ENCODE measurements at places on chromosomes 6 and 20.

DNA sequence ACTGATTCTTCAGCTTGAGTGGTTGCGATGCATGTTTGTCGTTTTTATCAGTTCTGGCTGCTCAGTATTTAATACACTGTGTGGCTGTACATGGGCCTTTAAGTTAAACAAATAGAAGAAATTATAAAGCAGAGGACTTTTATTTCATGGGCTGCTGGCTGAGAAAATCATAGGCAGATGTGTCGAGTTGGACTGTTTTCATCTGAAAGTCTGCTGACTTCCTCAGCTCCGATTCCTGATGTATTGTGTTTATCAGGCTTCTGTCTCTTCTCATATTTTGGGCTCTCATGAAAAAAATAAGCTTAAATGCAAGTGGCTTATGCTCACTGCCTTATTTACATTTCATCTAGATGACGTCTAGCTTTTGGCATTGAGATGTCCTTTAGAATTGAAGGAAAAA is 129.5 kb upstream of the GGTLC1 start:
- no peak for DNase-seq

DNA sequence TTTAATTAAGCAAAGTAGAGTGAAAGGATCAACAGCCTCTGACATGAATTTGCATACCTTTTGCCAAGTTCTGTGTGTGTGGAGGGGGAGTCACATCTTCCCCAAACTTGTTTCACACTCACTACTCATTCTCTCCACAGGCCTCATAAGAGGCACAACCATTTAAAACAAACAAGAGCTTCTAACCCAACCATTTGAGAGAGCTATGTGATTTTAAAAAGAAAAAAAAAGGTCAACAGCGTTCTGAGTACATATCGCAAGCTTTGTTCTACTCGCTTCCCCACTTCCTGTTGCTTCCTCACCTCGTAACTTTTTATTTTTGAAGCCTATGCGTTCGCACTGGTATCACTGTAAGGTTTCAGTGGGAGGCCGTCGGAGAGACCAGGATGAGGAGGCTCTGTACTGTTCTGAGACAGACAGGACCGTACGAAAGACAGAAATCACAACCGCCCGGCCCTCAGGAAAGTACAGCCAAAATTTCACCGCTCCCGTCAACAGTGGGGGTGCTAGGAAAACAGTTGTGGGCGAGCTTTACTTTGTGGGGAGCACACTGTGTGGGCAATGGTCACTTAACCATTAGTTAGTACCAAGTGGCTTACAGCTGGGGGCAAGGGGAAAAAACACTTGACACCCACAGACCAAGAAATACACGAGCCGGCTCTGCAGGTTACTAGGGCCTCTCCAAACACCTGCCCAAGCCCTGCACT is 61.3 kb downstream of the TRERF1 start:
- no peak for DNase-seq

DNA sequence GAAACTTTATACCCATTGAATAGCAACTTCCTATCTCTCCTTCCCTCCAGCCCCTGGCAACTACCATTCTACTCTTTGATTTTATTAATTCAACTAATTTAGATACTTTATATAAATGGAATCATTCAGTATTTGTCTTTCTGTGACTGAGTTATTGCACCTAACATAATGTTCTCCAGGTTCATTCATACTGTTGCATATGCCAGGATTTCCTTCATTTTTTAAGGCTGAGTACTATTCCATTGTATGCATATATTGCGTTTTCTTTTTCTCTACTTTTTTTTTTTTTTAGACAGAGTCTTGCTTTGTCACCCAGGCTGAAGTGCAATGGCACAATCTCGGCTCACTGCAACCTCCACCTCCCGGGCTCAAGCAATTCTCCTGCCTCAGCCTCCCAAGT is 49.5 kb upstream of the BEND6 start:
- DNase-seq: no peak

- peak; percentile 41 for DNase-seq
Measured at GRCh38 chr6:113137426-113137825, 719.7 kb upstream of the MARCKS start.

DNA sequence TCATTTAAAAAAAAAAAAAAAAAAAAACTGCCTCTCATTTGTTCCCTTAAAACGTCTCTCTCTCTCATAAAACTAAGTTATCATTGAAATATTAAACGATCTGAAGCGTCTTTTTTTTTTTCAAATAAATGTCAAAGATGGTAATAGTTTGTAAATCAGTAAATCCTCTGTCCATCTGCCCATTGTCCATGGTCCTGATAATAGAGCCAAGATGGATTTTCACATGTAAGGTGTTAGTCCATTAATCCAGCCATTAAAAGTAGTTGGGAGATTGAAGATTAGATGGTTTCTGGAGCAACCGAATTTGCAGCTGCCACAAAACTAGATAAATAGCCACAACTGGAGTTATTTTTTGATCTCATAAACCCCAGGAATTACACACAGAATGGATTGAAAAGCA is 145.8 kb upstream of the SNX9 start:
- DNase-seq: no peak

GRCh38 chr20:62011938-62012534 is 53.6 kb downstream of the TAF4 start:
- DNase-seq: no peak

DNA sequence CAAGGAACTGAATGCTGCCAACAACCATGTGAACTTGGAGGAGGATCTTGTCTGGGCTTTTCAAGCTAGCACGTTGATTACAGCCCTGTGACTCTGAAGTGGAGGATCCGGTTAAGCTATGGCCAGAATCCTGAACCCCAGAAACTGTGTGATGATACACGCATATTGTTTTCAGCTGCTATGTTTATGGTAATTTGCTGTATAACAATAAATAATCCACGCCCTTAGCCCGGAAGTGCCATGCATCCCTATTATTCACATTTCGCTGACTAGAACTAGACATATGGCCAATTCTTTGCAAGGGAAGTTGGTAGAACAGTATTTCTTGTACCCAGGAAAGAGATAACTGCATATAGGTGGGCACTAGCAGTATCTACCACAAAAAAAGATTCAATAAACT is 510.8 kb upstream of the BTBD3 start:
- DNase-seq: no peak

- DNase-seq: peak; percentile 66
Measured at GRCh38 chr6:163525926-163526325, 111.4 kb downstream of the QKI start.

GRCh38 chr6:169019727-169020491 is 233.7 kb downstream of the THBS2 start:
- DNase-seq: no peak

DNA sequence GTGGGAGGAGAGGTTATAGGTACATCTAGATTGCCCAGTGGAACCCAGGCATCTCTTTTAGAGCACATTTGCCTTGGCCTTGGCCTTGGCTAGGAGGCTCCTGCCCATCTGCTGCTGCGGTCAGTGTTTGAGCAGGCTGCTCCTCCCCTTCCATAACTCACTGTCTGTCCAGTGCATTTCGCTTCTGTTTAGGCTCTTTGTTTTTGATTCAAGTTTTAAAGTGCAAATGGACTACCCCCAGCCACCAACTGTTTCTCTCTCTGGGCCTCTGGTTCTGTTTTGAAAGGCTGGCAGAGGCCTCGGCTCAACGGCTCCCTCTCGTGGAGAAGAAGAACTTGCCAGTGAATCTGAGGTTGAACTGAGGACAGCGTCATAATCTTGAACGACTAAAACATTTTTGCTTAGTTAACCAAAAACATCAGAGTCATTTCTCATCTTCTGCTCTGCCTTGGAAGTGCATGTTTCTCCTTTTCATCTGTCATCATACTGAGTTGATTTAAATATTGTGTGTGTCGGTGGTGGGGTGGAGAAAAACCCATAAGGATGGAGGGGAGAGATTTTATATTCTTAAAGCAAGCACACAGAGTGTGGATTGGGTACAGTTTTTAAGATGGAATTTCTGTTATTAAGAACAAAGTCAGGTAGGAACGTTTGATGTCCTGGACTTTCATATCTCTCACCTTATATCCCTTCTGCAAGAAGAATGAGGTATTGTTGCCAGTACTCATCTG is 171.4 kb downstream of the DTNBP1 start:
- DNase-seq: peak; percentile 76

- DNase-seq: peak; percentile 18
Measured at GRCh38 chr6:152130441-152130840, 323.0 kb downstream of the ESR1 start.

DNA sequence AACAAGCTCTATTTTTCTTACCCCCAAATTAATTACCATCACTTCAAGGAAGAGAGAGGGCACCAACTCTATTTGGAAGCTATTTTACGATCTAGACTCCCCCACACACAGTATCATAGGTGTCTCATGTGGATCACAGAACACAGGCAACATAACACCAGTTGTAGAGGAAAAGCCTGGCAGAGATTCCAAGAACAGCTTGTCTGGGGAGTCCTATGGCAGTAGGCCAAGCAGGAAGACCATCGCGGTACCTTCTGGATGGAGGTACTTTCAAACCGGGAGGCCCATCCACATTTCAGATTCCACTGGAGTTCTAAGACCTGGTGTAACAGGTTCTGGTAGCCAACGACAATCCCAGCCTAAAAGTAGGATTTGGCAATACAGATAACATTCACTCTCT is 37.6 kb upstream of the SPDEF start:
- DNase-seq: no peak

GRCh38 chr6:62612471-62612870 is 326.4 kb upstream of the KHDRBS2 start:
- no peak for DNase-seq
